ENCODE measurements at places on chromosomes 16 and 17.

DNA sequence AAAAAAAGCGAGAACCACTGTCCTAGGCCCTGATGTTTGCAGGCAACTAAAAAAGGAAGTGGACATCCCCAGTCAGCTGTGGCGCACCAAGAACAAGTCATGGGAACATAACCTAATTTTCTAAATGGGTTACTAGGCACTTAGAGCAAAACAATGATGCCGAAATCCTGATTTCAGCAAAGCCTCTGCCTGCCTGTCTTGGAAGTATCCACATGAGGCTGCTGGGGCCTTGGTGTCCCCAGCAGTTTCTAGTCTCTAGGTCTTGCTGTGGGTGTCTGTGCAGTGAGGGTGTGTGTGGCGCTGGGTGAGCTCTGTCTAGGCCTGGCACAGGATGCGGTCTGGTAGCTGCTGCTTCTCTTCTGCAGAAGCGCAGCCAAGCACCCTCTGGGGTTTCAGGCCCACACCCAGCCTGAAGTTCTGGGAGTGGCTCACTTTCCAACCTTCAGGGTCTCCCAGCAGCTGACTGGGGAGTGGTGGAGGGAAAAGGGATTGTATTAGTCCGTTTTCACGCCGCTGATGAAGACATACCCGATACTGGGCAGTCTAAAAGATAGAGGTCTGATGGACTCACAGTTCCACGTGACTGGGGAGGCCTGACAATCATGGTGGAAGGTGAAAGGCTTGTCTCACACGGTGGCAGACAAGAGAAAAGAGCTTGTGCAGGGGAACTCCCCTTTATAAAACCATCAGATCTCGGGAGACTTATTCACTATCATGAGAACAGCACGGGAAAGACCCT, 21.1 kb downstream of the STH start:
- no peak for DNase-seq

GRCh38 chr16:50889746-50890145, 147.9 kb downstream of the CYLD start:
- DNase-seq: no peak

- no peak for DNase-seq
Observed at GRCh38 chr16:15682105-15682570, 32.1 kb downstream of the NDE1 start.

- no peak for DNase-seq
Observed at GRCh38 chr17:76492989-76493501, 8.2 kb downstream of the RHBDF2 start.

DNA sequence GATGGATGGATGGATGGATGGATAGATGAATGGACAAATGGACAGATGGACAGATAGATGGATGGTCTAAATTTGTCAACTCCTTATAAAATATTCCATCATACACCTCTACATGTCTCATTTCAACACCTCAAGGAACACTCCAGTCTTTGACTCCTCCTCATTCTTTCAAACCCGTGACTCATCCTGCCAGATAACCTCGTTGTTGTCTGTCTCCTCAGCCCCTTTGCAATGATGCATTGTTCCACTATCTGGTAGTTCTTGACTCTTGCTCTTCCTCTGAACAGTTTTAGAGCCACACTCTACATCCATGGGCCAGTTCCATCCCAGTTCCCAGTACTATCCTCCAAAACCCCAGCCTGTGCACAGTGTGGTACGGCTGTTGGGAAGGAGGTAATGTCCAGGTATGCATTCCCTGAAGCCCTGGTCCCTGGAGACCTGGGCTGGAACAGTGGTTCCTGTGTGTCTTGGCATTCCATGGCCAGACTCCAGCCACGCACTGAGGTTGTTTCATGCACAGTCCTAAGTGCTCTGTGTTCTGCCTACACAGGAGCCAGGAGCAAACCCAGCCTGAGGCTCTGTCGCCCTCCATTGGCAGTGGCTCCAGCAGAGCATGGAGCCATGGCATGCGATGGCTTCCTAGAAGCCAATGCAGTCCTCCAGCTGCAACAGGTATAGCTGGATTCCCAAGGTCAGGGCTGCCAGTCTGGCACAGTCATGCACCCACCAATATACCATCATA, 105.7 kb downstream of the C17orf67 start:
- DNase-seq: no peak

DNA sequence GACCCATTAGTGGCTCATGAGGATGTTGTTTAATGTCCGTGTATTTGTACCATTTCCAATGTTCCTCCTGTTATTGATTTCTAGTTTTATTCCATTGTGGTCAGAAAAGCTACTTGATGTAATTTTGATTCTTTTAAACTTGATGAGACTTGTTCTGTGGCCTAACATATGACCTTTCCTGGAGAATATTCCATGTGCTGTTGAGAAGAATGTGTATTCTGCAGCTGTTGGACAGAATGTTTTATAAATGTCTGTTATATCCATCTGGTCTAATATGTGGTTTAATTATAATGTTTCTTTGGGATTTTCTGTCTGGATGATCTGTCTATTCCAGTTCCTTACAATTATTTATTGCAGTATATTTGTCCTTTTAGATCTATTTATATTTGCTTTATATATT, 2.9 kb upstream of the ABCA10 start:
- no peak for DNase-seq

GRCh38 chr16:12504312-12504711, 299.4 kb downstream of the CPPED1 start:
- DNase-seq: no peak

GRCh38 chr17:41131979-41132378, 8.0 kb upstream of the KRTAP4-12 start:
- DNase-seq: no peak

GRCh38 chr17:63549289-63549945, 860 bp upstream of the DCAF7 start:
- DNase-seq: no peak

DNA sequence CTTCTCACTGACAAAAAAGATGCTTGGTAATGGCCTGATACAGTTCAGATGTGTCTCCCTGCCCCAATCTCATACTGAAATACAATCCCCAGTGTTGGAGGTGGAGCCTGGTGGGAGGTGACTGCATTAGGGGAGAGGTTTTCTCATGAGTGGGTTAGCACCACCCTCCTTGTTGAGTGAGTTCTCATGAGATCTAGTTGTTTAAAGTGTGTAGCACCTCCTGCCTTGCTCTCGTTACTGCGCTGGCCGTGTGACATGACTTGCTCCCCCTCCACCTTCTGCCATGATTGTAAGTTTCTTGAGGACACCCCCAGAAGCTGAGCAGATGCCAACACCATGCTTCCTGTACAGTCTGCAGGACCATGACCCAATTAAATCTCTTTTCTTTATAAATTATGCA, 5.0 kb downstream of the TSR1 start:
- no peak for DNase-seq

GRCh38 chr17:7561589-7562207, at the start of gene SENP3:
SENP3 (plus strand) TSS chr17:7561919; CDS start chr17:7563077, 1,158 bp downstream.
- peak; percentile 52 for DNase-seq

DNA sequence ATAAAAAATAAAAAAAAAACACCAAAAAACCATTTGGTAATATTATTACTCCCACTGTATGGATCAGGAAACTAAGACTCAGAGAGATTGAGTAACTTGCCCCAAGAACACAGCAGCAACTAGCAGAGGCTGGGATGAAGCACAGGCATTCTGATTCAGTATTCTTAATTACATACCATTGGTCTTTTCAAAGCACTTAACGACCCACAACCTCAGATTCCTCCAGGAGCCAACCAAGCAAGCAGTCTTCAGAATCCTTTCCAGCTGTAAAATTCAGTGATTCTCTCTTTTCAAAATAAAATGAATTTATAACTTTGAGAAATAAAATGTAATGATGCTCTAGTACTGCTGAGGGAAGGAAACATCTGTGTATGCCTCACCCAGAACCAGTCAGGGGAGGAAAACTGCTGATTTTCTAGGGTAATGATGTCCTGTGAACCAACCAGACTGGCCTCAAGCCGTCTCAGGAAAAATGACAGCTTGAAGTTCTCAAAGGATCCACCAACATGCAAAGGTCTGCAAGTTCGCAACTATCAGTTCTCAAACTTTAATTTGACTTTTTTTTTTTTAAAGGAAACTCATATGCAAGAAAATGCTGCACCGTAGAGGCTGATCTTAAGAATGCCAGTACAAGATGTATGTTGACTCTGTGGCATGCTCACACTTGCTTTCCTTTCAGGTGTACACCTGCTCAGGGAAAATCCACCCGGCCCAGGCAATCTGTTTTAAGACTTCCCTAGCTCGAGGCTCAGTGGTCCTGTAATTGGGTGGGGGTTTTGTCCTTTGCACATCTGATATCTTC, 9.0 kb downstream of the CUEDC1 start:
- no peak for DNase-seq

DNA sequence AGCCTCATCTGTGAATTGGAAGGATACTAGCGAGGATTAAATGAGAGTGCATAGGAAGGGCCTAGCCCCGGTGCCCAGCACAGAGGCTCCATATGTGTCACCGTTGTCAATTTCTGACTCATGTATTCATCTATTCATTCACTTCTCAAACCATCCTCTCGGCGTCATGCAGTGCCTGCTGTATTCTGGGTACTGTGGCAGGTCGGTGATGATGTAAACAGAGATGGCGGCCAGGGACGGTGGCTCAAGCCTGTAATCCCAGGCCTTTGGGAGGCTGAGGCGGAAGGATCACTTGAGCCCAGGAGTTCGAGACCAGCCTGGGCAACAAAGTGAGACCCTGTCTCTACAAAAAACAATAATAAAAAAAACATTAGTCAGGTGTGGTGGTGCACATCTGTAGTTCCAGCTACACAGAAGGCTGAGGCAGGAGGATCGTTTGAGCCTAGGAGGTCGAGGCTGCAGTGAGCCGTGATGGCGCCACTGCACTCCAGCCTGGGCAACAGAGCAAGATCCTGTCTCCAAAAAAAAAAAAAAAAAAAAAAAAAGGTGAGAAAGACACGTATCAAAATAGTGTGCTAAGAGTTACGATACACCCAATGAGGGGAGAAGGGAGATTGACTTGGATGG, 4.3 kb upstream of the PPP1R1B start:
- DNase-seq: no peak

DNA sequence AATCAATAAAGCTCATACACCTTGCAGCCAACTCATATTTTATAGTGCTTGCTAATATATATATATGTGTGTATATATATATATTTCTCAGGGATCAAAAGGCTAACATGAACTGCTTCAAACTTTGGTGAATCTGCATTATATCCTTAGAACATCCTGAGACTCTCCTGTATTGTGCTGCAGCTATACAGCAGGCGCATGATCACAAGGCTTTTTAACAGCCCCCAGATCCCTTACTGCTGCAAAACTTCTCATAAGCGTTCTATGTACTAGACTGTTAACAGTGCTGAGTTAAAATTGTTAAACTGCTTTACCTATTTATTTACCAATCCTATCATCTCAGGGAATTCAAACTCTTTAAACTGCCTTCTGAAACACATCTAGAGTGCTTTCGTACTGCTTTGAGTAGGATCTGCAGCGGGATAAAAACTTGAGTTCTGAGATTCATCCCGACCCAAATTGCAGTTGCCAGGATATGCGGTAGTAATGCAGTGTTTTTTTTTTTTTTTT, 1.3 kb downstream of the GPATCH8 start:
- no peak for DNase-seq

DNA sequence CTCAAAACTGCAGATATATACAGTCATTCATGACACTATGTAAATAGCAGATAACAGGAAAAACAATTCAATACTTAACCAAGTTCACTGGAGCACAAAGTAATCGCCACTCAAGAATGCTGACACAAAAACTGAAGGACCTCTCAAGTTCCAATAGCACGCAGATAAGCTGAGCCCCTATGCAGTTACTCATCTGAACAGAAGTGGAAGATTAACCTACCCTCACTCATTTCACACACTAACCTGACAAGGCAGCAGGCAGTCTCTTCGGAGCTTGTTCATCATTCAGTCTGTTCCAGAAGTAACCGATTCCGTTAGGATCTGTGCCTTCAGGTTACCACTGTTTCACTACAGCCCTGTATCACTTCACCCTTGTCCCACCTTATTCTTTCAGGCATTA, 6.0 kb downstream of the HELZ start:
- DNase-seq: peak; percentile 12

DNA sequence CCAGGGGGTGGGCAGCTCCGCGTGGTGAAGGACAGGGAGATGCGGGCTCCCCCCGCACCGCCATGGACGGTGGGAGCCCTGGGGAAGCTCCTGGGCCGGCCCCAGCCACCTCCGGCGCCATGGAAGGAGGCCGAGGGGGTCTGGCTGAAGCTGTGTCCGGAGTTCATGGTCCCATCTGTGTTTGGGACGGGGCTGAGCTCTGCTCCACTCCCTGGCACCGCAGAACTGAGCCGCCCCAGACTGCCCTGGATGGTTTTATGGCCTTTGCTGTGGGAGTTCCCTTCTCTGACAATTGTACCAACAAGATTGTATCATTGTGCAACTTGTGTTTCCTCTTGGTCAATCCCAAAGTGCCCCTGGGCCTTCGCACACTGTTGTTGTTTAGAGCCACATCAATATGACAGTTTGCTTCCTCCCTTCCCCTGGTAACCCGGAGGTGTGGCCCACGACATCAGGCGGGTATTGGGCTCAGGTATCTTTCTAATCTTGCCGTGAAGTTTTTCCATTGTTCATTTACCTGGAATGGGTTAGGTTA, 942 bp downstream of the KRT23 start:
- DNase-seq: no peak

DNA sequence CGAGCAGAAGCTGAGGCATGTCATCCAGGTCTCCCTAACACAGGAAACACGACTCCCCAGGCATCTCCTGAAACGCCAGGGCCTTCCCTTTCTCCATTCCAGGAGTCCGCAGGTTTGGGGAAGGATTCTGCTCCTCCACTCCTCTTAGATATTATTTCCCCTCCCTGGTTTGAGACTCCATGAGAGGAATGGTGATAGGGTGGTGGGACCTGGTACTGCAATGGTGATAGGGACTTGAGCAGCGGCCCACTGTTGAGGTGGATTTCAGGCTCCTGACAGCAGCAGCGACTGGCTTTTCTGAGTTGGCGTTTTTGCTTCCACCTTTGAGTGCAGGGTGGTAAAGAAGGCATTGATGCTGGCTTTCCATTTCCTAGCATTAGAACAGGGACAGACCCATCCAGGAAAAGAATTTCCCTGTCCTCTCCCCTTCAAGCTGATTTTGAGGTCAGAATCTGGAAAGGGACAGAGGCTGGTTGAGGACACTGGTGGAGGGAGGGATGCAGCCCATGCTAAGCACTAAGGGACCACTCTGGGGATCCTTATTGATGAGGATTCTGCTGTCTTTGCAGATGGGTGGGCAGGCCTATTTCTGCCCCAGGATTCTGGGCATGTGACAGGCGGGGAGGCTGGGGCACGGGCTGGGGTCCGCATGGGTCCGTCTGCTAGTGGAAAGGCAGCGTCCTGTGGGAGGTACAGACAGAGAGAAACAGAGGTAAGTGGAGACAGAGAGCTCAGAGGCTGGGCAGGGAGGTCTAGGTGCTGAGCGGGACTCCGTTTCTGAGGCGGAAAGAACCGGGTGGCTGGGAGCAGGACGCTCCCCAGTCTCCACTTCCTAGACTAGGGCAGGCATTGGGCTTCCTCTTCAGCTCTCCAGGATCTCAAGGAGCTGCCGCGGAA, 1.3 kb upstream of the TBX4 start:
- no peak for DNase-seq

- no peak for DNase-seq
Observed at GRCh38 chr16:80608946-80609345, 68.2 kb downstream of the DYNLRB2 start.

All from DMS79 (cell line).